ENCODE measurements at places on chromosomes 5 and 9. TPM values are rescaled to one million over a fixed set of nuclear protein-coding genes. Genes with fewer than 3 reads are reported as not detected.

Gene NTNG2
- total RNA-seq = 10.9 TPM

Gene URM1
- total RNA-seq = 60.7 TPM

Gene CCDC171
- 1.7 TPM for total RNA-seq

Gene PHF24
- not detected for total RNA-seq

Gene NMUR2
- not detected for total RNA-seq

Gene CKMT2
- total RNA-seq = not detected

Gene PCDHB11
- not detected for total RNA-seq

Gene GPR151
- not detected for total RNA-seq

Gene EMB
- total RNA-seq = 203 TPM

Gene FGFR4
- 1.9 TPM for total RNA-seq

Gene CNTRL
- total RNA-seq = 92.3 TPM

Gene KYAT1
- total RNA-seq = 14.9 TPM

Gene RNF180
- total RNA-seq = not detected

Gene HAVCR2
- 73.8 TPM for total RNA-seq

Gene BTNL8
- not detected for total RNA-seq

Gene SLC25A46
- total RNA-seq = 41.2 TPM

Gene LHX3
- total RNA-seq = not detected

Gene MAN2A1
- 38.2 TPM for total RNA-seq

Gene ACTBL2
- not detected for total RNA-seq

Gene PGM5
- not detected for total RNA-seq

Gene ATP10B
- total RNA-seq = not detected

Gene TPPP
- total RNA-seq = 0.40 TPM

Gene CCL27
- 0.43 TPM for total RNA-seq

Gene OR1J2
- not detected for total RNA-seq

Gene ASTN2
- 6.0 TPM for total RNA-seq

Gene TAF11L14
- not detected for total RNA-seq

Gene PNPLA7
- 5.6 TPM for total RNA-seq

Gene TNC
- total RNA-seq = not detected

Gene PCA3
- not detected for total RNA-seq

Gene PCDHGB2
- 0.88 TPM for total RNA-seq

Gene INSL4
- total RNA-seq = not detected

Gene PCDHB2
- not detected for total RNA-seq
